ENCODE measurements at places on chromosomes 7 and 10. TPM values are rescaled to one million over a fixed set of nuclear protein-coding genes. Genes with fewer than 3 reads are reported as not detected.

Gene CNTNAP2
- total RNA-seq, result not detected

Gene LIPJ
- not detected for total RNA-seq

Gene NODAL
- total RNA-seq, result not detected

- no peak overlapping the region for H3K27ac ChIP-seq
- no peaks in the 10 kb centered on the region for H3K4me1 ChIP-seq
- no peaks in the 10 kb centered on the region for H3K36me3 ChIP-seq
- no peak overlapping the region for H3K4me3 ChIP-seq
Measured at GRCh38 chr10:31262672-31263071, 56.3 kb upstream of the ZEB1 start.

GRCh38 chr10:21078410-21079329, 181.6 kb upstream of the NEBL start:
- H3K27ac ChIP-seq, result no peak overlapping the region
- no peaks in the 10 kb centered on the region for H3K36me3 ChIP-seq
- no peaks in the 10 kb centered on the region for H3K4me1 ChIP-seq

DNA sequence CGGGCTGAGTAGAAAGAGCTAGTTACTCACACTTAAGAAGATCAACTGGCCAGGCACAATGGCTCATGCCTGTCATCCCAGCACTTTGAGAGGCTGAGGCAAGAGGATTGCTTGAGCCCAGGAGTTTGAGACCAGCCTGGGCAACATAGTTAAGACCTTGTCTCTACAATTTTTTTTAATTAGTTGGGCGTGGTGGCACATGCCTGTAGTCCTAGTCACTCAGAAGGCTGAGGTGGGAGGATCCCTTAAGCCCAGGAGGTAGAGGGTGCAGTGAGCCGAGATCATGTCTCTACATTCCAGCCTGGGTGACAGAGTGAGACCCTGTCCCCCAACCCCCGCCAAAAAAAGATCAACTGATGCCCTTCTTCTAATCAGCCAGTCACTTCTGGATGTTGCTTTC, 74.6 kb upstream of the ATP6V0A4 start:
- no peaks in the 10 kb centered on the region for H3K27me3 ChIP-seq
- H3K36me3 ChIP-seq, result no peaks in the 10 kb centered on the region
- peaks cover 6% of the 10 kb centered on the region for H3K4me1 ChIP-seq
- no peak overlapping the region for H3K4me3 ChIP-seq

- no peak for DNase-seq
- no peaks in the 10 kb centered on the region for H3K4me1 ChIP-seq
- H3K4me3 ChIP-seq, result no peak overlapping the region
- H3K27ac ChIP-seq, result no peak overlapping the region
- H3K36me3 ChIP-seq, result no peaks in the 10 kb centered on the region
Measured at GRCh38 chr10:95445223-95445836, 115.8 kb downstream of the SORBS1 start.

DNA sequence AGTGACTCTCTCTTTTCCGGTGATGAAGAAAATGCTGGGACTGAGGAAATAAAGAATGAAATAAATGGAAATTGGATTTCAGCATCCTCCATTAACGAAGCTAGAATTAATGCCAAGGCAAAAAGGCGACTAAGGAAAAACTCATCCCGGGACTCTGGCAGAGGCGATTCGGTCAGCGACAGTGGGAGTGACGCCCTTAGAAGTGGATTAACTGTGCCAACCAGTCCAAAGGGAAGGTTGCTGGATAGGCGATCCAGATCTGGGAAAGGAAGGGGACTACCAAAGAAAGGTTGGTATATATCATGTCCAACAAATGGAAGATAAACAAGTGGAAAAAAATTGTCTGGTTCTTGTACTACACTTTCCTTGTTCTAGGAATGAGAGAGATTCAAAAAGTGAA, 9.5 kb downstream of the PDCD4 start:
- DNase-seq, result no peak
- no peak overlapping the region for H3K27ac ChIP-seq
- no peaks in the 10 kb centered on the region for H3K27me3 ChIP-seq
- H3K4me1 ChIP-seq, result peaks cover 18% of the 10 kb centered on the region

GRCh38 chr7:3294432-3295100, 6.5 kb upstream of the SDK1 start:
- no peaks in the 10 kb centered on the region for H3K36me3 ChIP-seq
- DNase-seq, result no peak
- no peak overlapping the region for H3K27ac ChIP-seq
- H3K4me1 ChIP-seq, result no peaks in the 10 kb centered on the region

Data from CD4-positive, alpha-beta T cell (primary cell).